Activated CD8-positive, alpha-beta T cell treated with anti-CD3 and anti-CD28 coated beads, Interleukin-2, amount 10 ng/mL, durations not matched to agents 7 days and 5 days (primary cell): ENCODE measurements at places on chromosomes 4 and X. TPM values are rescaled to one million over a fixed set of nuclear protein-coding genes. Genes with fewer than 3 reads are reported as not detected.

The TLR1 gene
- 9.6 TPM for total RNA-seq

The VSIG4 gene
- not detected for total RNA-seq

DNA sequence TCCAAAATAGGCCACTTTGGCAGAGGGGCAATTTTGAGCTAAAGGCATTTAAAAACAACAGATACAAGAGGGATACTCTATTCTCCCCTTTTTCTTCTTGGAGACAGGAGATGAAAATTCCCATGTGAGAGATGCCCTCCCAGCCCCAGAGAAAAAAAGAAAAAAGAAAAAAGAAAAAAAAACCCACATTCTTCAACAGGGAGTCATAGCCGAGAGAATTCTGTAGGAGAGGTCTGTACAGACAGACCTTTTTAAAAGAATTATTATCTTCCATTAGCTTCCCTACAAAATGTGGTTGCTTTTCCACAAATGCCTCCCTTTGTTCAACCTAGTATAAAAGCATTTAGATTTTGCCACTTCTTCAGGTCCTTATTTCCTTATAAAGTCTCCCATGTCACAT lies 89.9 kb downstream of the SPCS3 start:
- no peak overlapping the region for H3K4me3 ChIP-seq
- DNase-seq = no peak
- no peaks in the 10 kb centered on the region for H3K36me3 ChIP-seq
- no peak overlapping the region for H3K27ac ChIP-seq
- H3K4me1 ChIP-seq = no peaks in the 10 kb centered on the region

GRCh38 chr4:39732728-39733127 lies 34.8 kb downstream of the UBE2K start:
- H3K27ac ChIP-seq = no peak overlapping the region
- H3K4me1 ChIP-seq = peaks cover 6% of the 10 kb centered on the region
- H3K36me3 ChIP-seq = peaks cover 19% of the 10 kb centered on the region

- H3K27ac ChIP-seq = no peak overlapping the region
- H3K4me3 ChIP-seq = peak overlapping the region; percentile 12
- no peak for DNase-seq
- peaks cover 17% of the 10 kb centered on the region for H3K4me1 ChIP-seq
- no peaks in the 10 kb centered on the region for H3K36me3 ChIP-seq
These were observed 14.3 kb upstream of the TSPAN5 start for GRCh38 chr4:98672583-98673287.

DNA sequence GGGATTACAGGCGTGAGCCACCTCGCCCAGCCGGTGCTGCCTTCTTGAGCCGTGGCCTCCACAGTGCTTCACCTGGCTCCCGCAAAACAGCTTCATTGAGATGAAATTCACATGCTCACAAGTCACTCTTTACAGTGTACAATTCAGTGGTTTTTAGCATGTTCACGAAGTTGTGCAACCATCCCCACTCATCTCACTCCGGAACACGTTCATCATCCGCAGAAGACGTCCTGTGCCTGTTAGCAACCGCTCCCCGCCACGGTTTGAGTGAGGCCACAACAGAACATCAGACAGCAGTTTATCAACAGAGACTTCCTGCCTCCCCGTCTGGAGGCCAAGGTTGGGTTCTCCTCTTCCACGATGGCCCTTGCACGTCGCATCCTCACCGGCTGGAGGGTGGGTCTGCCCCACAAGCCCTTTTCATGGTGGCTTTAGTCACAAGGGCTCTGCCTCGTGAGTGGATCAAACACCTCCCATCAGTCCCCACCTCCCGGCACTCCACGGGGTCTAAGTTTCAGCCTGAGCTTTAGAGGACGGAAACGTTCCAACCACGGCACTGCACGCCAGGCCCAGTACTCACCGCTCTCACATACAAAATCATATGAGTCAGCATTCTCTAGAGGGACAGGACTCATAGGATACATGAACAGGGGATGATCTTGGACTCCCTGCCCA lies 29.6 kb upstream of the SPON2 start:
- H3K27me3 ChIP-seq = no peaks in the 10 kb centered on the region
- H3K36me3 ChIP-seq = peaks cover 23% of the 10 kb centered on the region
- H3K4me3 ChIP-seq = peak overlapping the region; percentile 82
- peak; percentile 95 for DNase-seq
- peaks cover 60% of the 10 kb centered on the region for H3K4me1 ChIP-seq

GRCh38 chrX:80578517-80579105 lies 158.4 kb downstream of the TENT5D start:
- no peak for DNase-seq
- H3K27me3 ChIP-seq = no peaks in the 10 kb centered on the region
- H3K27ac ChIP-seq = no peak overlapping the region

DNA sequence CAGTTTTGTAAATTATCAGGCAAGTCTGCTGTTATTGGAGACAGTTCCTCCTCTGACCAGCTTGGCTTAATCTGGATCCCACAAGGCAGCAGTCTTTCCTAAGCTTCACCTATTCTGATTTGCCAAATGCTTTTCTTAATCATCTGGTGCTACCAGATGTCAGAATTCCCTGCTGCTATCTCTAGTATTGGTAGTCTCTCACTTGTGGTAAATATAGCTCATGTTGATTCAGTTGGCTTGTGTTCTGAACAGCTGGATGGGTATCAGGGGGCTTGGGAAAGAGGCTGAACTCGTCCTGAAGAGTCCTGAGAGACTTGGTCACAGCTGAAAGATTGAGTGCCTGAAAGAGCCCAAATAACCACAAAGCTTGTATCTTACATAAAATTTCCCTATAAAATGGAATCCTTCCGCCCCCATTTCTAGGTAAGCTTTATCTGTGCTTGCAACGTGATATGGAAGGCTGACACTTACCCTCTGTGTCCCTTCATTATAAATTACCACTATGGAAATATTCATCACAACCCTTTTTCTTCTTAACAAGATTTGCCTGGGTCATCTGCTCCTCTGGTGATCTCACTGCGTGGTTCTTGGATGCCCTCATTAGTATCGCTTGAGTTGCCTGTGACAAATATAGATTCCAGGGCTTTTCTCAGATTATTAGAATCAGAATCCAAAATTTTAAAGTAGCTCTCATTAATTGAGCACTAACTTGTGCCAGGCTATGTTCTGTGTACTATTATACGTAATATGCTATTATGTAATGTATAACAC lies 104.1 kb upstream of the GPRIN3 start:
- H3K4me3 ChIP-seq = no peak overlapping the region
- H3K27me3 ChIP-seq = peaks cover 1% of the 10 kb centered on the region
- H3K27ac ChIP-seq = no peak overlapping the region
- no peaks in the 10 kb centered on the region for H3K4me1 ChIP-seq
- no peak for DNase-seq
- no peaks in the 10 kb centered on the region for H3K36me3 ChIP-seq

DNA sequence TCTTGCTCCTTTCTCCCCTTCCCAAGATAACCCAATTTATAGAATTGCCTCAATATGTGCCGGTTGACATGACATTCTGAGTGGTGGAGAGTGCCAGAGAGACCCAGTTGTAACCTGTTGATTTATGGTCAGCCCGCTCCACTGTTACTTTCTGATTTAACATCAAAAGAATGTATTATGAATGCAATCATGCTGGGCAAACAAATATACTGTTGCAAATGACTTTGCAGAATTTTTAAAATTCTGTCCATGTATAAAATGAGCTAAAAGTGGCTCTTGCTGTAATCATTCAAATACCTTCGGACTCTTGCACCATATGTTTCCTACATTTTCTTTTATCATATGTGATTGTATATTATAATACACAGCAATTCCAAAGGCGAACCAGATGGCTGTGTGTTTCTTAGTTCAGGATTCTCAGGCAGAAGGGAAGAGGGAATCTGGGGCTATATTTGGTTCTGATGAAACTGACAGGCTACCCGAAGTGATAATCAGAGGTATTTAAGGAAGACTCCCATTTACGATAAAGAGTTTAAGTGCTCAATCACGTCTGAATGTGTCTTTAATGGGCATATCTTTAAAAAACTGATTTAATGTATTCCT lies 131.7 kb downstream of the CLCN4 start:
- no peaks in the 10 kb centered on the region for H3K36me3 ChIP-seq
- H3K27me3 ChIP-seq = no peaks in the 10 kb centered on the region
- H3K27ac ChIP-seq = no peak overlapping the region

- no peaks in the 10 kb centered on the region for H3K36me3 ChIP-seq
- no peak for DNase-seq
These were observed 8.7 kb upstream of the FAM47A start for GRCh38 chrX:34140816-34141215.

DNA sequence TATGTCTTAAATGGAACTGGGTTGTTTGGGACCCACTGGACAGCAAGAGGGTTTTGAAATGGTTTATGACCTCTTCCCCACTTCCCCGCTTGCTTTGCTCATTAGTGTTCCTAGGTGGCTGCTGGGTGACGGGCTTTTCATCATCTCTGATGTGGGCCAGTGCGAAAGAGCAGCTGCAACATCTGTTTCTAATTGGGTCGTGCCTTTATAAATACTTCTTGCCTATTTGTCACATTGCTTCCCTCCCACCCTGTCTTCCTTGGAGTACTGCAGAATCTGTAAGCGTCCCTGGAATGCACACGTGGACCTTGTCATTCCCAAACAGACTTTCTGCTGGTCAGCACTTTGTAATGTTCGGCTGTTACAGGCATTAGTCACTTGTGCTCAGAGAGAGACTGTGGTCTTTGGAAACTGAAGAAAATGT lies 35.2 kb downstream of the SEPTIN11 start:
- H3K27me3 ChIP-seq = peaks cover 3% of the 10 kb centered on the region
- H3K4me1 ChIP-seq = peaks cover 81% of the 10 kb centered on the region
- H3K4me3 ChIP-seq = no peak overlapping the region

- no peaks in the 10 kb centered on the region for H3K36me3 ChIP-seq
- H3K4me3 ChIP-seq = no peak overlapping the region
- no peaks in the 10 kb centered on the region for H3K4me1 ChIP-seq
- no peak for DNase-seq
- no peaks in the 10 kb centered on the region for H3K27me3 ChIP-seq
These were observed 178.6 kb downstream of the ACTRT1 start for GRCh38 chrX:127873637-127874036.

- H3K4me1 ChIP-seq = no peaks in the 10 kb centered on the region
- no peak for DNase-seq
- H3K27ac ChIP-seq = no peak overlapping the region
- peaks cover 8% of the 10 kb centered on the region for H3K36me3 ChIP-seq
- no peak overlapping the region for H3K4me3 ChIP-seq
These were observed 202.2 kb downstream of the RAPGEF2 start for GRCh38 chr4:159305129-159305528.

GRCh38 chr4:77538574-77539157 lies 67.0 kb upstream of the CXCL13 start:
- DNase-seq = no peak
- H3K27ac ChIP-seq = no peak overlapping the region
- peaks cover 32% of the 10 kb centered on the region for H3K27me3 ChIP-seq
- H3K4me3 ChIP-seq = no peak overlapping the region
- no peaks in the 10 kb centered on the region for H3K36me3 ChIP-seq

GRCh38 chr4:87037671-87038334 lies 103.0 kb downstream of the AFF1 start:
- peaks cover 6% of the 10 kb centered on the region for H3K36me3 ChIP-seq
- no peak overlapping the region for H3K27ac ChIP-seq
- peaks cover 23% of the 10 kb centered on the region for H3K4me1 ChIP-seq
- no peaks in the 10 kb centered on the region for H3K27me3 ChIP-seq
- no peak for DNase-seq

DNA sequence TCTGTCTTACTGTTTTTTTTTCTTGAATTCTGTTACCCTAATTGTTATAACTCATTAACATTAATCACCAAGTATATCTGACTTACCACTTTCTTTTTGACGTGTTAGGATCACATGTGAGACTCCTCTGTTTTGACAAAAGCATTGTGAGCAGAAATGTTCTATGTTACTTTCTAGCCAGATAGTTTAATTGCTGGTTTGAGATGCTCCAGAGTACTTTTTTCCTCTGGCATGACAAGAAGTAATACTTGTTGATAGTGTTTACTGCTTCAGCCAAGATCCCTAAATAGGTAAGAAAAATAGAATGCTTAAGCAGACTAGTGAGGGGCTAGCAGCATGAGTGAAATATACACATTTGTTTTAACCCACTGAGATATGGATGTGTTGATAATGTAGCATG lies 303.9 kb upstream of the PABPC4L start:
- H3K4me3 ChIP-seq = no peak overlapping the region
- no peaks in the 10 kb centered on the region for H3K4me1 ChIP-seq
- H3K27ac ChIP-seq = no peak overlapping the region
- H3K36me3 ChIP-seq = no peaks in the 10 kb centered on the region

DNA sequence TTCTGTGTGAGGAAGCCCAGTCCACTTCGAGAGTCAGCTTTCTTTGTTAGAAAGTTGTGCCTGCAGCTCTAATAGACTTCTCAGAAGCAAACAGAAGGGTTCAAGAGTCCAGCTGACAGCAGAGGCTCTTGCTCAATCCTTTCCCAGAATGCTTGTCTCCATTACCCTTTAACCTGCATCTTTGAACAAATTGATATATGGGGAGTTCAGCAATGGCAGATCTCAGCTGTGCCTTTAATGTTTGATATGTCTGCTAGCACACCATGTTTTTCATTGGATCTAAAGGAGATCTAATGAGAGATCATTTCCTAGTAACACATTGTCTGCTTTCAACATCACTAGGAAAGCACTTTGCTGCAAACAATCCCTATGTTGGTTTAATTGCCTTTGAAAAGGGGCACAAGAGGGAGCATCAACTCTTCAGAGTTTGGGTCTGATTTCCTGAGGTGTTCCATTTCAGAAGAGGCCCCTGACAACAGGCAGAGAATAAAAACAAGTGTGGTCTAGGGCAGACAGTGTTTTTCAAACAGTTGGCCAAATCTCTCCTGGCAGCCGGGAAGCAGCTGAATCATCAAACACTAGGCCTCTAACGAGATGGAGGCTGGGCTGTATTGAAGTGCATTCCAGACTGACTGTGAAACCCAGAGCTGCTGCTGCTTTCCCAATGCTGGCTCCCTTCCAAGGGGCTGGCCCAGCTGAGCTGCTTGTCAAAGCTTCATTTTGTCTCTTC lies 55.5 kb downstream of the LUZP4 start:
- H3K27me3 ChIP-seq = no peaks in the 10 kb centered on the region
- DNase-seq = no peak
- H3K4me1 ChIP-seq = no peaks in the 10 kb centered on the region
- H3K4me3 ChIP-seq = no peak overlapping the region
- H3K36me3 ChIP-seq = no peaks in the 10 kb centered on the region
- H3K27ac ChIP-seq = no peak overlapping the region

- H3K27ac ChIP-seq = peak overlapping the region; percentile 94
- peaks cover 23% of the 10 kb centered on the region for H3K4me1 ChIP-seq
- peak; percentile 29 for DNase-seq
- peaks cover 13% of the 10 kb centered on the region for H3K36me3 ChIP-seq
These were observed 179.7 kb upstream of the TET2 start for GRCh38 chr4:104967034-104967401.

GRCh38 chr4:30718021-30718542 lies 2.1 kb upstream of the PCDH7 start:
- H3K4me3 ChIP-seq = no peak overlapping the region
- no peak overlapping the region for H3K27ac ChIP-seq
- peaks cover 44% of the 10 kb centered on the region for H3K27me3 ChIP-seq
- no peak for DNase-seq
- peaks cover 36% of the 10 kb centered on the region for H3K4me1 ChIP-seq

GRCh38 chr4:84258905-84259830 lies 239.9 kb downstream of the NKX6-1 start:
- H3K4me3 ChIP-seq = no peak overlapping the region
- no peak overlapping the region for H3K27ac ChIP-seq
- H3K36me3 ChIP-seq = no peaks in the 10 kb centered on the region
- no peak for DNase-seq

GRCh38 chr4:72587334-72587733 lies 18.3 kb upstream of the ADAMTS3 start:
- H3K27me3 ChIP-seq = no peaks in the 10 kb centered on the region
- H3K36me3 ChIP-seq = no peaks in the 10 kb centered on the region
- no peak overlapping the region for H3K27ac ChIP-seq
- H3K4me3 ChIP-seq = no peak overlapping the region
